ENCODE measurements at places on chromosomes 16 and 17.

GRCh38 chr16:12159672-12160071 is 183.1 kb downstream of the SNX29 start:
- peaks cover 8% of the 10 kb centered on the region for H3K4me1 ChIP-seq
- DNase-seq = no peak
- no peak overlapping the region for H3K27ac ChIP-seq

- H3K27me3 ChIP-seq = no peaks in the 10 kb centered on the region
- H3K27ac ChIP-seq = no peak overlapping the region
- DNase-seq = no peak
- no peaks in the 10 kb centered on the region for H3K36me3 ChIP-seq
- no peak overlapping the region for H3K4me3 ChIP-seq
Observed at GRCh38 chr17:35235917-35236316, 7.0 kb upstream of the SLFN5 start.

- H3K4me1 ChIP-seq = peaks cover 30% of the 10 kb centered on the region
- H3K27me3 ChIP-seq = no peaks in the 10 kb centered on the region
- peak overlapping the region; percentile 69 for H3K27ac ChIP-seq
- no peak for DNase-seq
Observed at GRCh38 chr16:4298761-4299522, 16.9 kb upstream of the GLIS2 start.

DNA sequence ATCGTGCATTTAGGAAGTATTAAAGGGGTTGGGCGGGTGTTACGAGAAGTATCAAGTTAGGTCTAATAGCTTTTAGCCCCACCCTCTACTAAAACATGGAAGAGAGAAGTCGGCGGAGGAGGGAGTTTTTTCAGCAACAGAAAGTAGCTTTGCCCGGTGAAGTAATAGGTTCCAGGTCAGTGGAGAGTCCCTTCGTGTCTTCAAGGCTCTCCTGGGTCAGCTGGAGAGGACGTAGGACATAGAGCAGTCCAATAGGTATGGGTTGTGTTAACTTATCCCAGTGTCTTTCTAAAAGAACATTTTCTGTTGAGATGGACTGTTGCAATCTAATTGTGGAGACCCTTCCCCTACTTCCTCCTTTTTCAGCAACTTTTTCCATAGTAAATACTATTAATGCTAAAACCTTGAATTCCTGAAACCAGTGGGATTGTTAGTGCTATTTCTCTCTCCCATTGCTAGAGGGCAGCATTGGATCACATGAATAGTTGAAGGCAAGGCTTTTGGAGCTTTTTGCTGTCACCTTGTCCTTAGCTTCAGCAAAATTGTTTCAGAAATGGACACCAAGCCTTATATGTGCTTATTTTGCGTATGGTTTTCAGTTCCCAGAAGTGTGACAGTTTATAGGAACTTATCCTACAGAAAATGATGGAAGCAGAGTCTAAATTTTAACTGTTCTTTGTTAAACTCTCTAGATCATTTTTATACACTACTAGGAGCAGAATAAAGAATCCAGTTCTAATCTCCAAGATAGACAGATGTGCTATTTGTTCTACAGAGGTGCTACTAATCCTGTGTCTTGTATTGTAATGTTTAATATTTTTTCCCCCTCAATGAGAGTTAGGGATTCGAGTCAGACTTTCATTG is 38.4 kb downstream of the UTP18 start:
- peaks cover 43% of the 10 kb centered on the region for H3K36me3 ChIP-seq
- H3K4me1 ChIP-seq = no peaks in the 10 kb centered on the region
- no peak for DNase-seq
- no peak overlapping the region for H3K4me3 ChIP-seq
- H3K27ac ChIP-seq = no peak overlapping the region

DNA sequence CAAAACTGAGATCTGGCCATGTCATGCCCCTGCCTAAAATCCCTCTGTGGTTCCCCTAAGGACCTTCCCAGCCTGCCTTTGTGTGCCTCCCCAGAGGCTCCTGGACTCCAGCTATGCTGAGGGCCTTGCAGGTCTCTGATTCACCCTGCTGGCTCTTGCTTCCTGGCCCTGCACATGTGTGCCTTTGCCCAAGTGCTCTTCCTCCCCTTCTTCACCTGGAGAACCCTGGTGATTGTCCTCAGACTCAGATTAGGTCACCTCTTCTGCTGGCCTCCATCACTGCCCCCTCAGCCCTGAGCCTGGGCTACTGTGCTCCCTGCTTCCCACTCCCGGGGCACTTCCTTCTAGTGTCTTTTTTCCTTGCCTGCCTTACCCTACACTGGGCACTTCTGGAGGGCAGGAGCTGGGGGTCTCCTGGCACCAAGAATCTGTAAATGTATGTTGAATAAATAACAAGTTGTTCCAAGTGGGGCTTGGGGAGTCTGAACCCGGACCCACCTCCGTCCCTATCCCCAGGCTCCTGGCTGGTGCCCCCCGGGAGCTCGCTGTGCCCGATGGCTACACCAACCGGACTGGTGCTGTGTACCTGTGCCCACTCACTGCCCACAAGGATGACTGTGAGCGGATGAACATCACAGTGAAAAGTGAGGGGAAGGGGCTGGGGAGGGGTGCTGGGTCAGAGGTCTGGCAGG is 7.8 kb downstream of the ITGA3 start:
- H3K4me1 ChIP-seq = peaks cover 74% of the 10 kb centered on the region
- peak overlapping the region; percentile 91 for H3K27ac ChIP-seq
- no peaks in the 10 kb centered on the region for H3K27me3 ChIP-seq
- H3K4me3 ChIP-seq = no peak overlapping the region
- no peak for DNase-seq

GRCh38 chr17:72191356-72191755 is 70.5 kb downstream of the SOX9 start:
- no peaks in the 10 kb centered on the region for H3K27me3 ChIP-seq
- no peaks in the 10 kb centered on the region for H3K36me3 ChIP-seq
- no peaks in the 10 kb centered on the region for H3K4me1 ChIP-seq

GRCh38 chr17:78873519-78874340 is 29.3 kb downstream of the CEP295NL start:
- H3K27ac ChIP-seq = peak overlapping the region; percentile 93
- H3K4me3 ChIP-seq = no peak overlapping the region
- H3K36me3 ChIP-seq = peaks cover 47% of the 10 kb centered on the region
- DNase-seq = no peak

DNA sequence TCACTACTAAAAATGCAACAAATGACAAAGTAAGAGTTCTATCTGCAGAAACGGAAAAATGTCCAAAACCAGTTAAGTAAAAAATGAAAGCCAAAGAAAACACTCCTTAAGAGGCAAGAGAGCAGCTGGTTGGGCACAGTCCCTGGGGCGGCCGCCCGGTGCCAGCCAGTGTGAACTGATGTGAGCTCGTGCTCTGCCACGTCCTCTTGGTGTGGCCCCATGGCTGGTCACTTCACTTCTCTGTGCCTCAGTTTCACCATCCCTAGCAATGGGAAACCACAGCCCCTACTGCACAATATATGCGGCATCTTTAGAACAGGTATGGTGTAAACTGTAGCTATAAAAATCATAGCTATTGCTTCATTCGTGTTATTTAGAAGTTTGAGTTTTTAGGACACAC is 21.2 kb downstream of the USP36 start:
- H3K36me3 ChIP-seq = peaks cover 51% of the 10 kb centered on the region
- DNase-seq = no peak
- H3K27ac ChIP-seq = peak overlapping the region; percentile 60
- H3K4me3 ChIP-seq = no peak overlapping the region
- no peaks in the 10 kb centered on the region for H3K27me3 ChIP-seq

- peaks cover 11% of the 10 kb centered on the region for H3K36me3 ChIP-seq
- no peak overlapping the region for H3K27ac ChIP-seq
- no peaks in the 10 kb centered on the region for H3K27me3 ChIP-seq
- H3K4me3 ChIP-seq = no peak overlapping the region
- peaks cover 35% of the 10 kb centered on the region for H3K4me1 ChIP-seq
- no peak for DNase-seq
Observed at GRCh38 chr16:30116291-30117207, 3.2 kb upstream of the GDPD3 start.

GRCh38 chr17:42031584-42031983 is 11.7 kb downstream of the NKIRAS2 start:
- H3K4me3 ChIP-seq = no peak overlapping the region
- no peak overlapping the region for H3K27ac ChIP-seq

- no peak overlapping the region for H3K27ac ChIP-seq
- H3K27me3 ChIP-seq = no peaks in the 10 kb centered on the region
- no peak for DNase-seq
- peaks cover 51% of the 10 kb centered on the region for H3K4me1 ChIP-seq
Observed at GRCh38 chr17:82281076-82281475, 7.6 kb upstream of the CSNK1D start.

DNA sequence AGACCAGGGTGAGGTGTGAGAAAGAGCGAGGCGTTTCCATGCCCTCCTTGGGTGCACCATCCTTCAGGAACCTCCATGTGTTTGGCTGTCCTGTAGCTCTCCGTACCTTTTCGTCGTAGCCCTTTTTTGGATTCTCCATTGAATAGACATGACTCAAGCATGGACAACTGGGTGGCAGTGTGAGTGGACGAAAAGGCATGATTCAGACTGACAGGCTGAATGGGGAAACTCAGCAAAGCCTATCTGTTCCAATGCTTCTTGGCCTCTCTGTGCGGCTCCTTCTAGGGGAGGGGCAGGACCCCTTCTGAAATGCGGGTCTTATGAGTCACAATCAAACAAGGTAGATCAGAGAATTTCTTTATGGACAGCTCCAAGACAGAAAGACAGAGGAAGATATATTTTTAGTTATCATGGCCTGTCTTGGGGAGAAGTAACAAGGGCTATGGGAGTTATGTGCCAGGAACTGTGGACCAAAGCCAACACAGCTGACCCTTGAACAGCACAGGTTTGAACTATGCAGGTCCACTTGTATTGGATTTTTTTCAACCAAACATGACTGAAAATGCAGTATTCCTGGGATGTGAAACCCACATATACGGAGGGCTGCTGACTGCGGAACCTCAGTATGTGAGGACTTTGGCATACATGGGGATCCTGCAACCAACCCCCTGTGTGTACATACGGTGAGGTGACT is 22.9 kb downstream of the ADORA2B start:
- peaks cover 22% of the 10 kb centered on the region for H3K4me1 ChIP-seq
- peak overlapping the region; percentile 61 for H3K27ac ChIP-seq
- H3K36me3 ChIP-seq = no peaks in the 10 kb centered on the region
- no peaks in the 10 kb centered on the region for H3K27me3 ChIP-seq
- DNase-seq = no peak

DNA sequence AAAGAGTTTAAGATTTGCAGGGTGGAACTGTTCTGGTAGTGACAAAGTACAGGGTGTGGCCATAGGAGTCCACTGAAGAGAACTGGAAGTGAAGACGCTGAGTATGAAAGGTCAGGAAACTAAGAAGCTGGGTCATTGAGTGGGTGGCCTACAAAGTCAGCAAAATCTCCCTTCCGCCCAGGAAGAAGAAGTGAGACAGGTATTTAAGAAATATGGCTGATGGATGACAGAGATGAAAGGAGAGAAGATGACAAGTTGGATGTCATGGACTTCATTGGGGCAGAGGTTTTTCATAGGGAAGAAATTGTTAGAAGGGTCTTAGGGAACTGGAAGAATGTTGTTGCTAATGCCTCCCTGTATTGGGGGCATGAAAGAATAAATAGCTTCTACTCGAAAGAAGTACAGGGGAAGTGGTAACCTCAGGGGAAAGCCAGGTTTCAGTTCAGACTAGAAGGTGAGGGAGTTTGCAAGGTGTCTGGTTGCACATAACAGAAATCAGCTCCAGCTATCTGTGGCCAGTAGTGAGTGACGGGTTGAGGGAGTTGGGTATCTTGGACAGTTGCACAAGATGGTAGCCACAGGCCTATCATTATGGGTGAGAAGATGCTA is 33.6 kb upstream of the MED13 start:
- no peak overlapping the region for H3K4me3 ChIP-seq
- H3K27ac ChIP-seq = no peak overlapping the region

GRCh38 chr17:58236394-58236793 is 2.0 kb upstream of the LPO start:
- no peak overlapping the region for H3K4me3 ChIP-seq
- H3K27me3 ChIP-seq = no peaks in the 10 kb centered on the region
- H3K27ac ChIP-seq = no peak overlapping the region
- H3K4me1 ChIP-seq = no peaks in the 10 kb centered on the region

DNA sequence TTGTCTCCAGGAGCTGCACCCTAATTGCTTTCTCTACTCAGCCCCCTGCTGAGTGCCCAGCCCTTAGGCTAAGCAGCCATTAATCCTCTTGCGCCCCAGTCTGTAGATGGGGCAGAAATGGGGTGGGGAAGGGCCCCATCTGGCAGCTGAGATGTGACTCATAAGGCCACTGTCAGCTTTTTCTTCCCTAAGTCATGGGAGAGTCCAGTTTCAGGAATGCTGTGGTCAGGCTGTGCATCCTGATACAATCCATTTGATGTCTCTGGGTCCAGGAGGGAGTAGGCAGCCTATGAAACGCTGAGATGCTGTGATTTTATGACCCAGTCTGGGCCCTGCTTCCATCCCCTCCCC is 12.3 kb downstream of the PLXDC1 start:
- H3K36me3 ChIP-seq = no peaks in the 10 kb centered on the region
- peaks cover 30% of the 10 kb centered on the region for H3K4me1 ChIP-seq
- no peak for DNase-seq

- H3K4me1 ChIP-seq = peaks cover 8% of the 10 kb centered on the region
- no peak overlapping the region for H3K4me3 ChIP-seq
- H3K27me3 ChIP-seq = no peaks in the 10 kb centered on the region
- peaks cover 18% of the 10 kb centered on the region for H3K36me3 ChIP-seq
- no peak overlapping the region for H3K27ac ChIP-seq
- no peak for DNase-seq
Observed at GRCh38 chr17:18070861-18071340, 16.8 kb upstream of the DRG2 start.

DNA sequence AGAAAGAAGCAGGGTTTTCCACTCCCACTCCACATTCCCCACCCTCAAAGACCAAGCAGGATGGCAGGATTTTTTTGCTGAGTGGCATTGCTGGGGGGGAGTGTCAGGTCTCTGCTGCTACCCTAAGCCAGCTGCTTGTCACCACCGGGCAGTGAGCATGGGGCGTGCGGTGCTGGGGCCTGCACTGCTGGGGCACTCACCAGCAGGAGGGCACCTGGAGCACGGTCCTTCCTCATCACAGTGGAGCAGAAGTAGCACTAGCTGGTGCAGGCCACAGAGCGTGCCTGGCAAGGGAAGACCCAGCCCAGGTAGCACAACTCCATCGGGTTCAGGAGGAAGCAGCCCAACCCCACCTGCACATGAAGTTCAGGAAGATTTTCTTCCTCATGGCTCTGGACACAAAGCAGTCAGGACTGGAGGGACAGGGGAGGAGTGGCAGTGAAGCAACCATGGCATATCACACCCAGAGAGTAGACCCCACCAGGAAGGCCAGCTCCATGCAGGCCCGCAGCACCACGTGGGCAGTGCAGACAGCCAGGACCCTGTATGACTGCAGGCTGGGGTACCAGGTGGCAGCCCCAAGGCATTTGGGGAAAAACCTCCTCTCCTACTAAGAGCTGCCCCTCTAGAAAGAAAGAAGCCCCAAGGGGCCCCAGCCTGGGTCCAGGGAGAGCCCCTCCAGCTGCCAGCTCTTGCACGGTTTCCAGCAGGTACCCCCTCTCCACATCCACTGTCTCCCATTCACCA is 16.7 kb upstream of the MYO18A start:
- no peak overlapping the region for H3K27ac ChIP-seq
- no peak overlapping the region for H3K4me3 ChIP-seq
- H3K4me1 ChIP-seq = no peaks in the 10 kb centered on the region
- no peak for DNase-seq

All from esophagus squamous epithelium (tissue), 5 donors.